ENCODE measurements at places on chromosomes 5 and 9.

DNA sequence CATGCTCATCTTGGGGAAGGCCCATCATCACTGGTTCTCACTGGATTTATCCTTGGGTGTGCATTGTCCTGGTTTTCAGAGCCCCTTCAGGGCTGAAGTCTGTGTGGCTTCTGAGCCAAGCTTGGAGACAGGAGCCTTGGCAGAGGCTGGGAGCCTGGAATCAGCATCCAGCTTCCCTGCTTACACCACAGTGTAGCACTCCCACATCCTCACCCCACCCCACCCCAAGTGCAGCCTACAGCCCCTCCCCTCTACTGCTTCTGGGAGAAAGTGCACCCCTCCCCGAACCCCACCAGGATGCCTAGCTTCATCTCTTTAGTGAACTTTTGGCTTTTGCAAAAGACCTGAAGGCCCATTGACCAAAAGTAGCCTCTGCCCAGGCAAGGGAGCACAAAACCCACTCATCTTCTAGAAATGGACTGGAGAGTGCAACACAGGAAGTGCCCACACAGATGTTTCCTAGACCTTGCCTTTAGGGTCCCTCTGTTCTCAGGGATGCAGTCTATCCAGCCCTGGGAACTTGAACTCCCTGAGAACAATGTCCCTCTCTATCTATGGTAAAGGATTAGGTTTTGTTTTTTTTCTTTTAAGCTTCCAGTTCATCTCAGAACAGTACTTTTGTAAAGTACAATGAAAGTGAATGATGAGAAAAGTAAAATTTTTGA is 189.7 kb downstream of the PALM2AKAP2 start:
- no peak for DNase-seq

DNA sequence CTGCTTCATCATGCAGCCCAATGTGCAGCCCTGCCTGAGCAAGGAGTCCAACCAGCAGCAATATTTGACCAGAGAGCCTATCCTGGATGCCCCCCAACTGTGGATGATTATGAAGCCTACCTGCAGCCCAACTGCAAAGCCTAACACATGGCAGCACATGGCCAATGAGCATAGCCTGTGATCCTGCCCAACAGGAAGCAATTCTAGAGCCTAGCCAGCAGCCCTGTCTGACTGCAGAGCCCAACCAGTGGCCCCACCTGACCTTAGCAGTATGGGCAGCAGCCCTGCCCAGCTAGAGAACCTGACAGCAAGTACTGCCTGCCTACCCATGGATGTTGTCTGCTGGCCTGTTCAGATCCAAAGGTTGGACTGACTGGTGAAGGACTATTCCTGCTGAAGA is 97.3 kb upstream of the SH3GL2 start:
- no peak for DNase-seq

DNA sequence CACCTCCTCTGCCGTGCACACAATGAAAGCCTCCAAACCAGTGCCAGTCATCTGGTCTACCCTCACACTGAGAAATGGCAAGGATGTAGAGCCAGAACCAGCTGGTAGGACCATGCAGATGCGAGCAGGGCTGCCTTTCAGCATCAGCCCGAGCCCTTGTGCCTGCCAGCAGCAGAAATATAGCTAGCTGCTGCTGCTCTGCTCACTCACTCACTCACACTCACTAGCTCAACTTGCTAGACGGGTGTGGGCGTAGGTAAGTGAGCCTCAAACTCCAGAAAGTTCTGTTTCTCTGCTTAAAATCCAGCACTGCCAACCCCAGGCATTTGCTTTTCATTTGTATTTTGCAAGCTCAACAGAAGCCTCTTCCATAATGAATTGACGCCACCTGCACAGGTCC is 114.0 kb downstream of the DRD1 start:
- no peak for DNase-seq

GRCh38 chr5:109898269-109899162 is 208.8 kb downstream of the MAN2A1 start:
- DNase-seq, result no peak

- peak; percentile 4 for DNase-seq
These were observed 687.3 kb upstream of the ST8SIA4 start for GRCh38 chr5:101590384-101590783.

GRCh38 chr9:21856301-21857094 is 54.1 kb downstream of the MTAP start:
- no peak for DNase-seq

DNA sequence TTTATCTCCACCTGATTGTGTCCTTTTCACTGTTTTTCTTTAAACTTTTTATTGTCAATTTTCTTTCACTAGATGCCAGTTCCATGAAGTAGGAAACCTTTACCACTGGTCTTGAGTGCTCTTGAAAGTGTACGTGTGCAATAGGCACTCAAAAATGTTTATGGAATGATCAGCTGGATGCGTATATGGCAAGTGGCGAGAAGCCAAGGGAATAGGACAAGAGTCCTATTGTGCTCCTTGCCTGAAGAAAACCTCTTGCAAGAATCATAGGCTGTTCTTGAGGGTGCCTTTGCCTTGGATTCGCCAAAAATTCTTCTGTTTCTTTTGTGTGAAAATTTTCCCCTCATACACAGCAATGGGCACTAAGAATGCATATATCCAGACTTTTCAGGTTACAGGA is 97.7 kb downstream of the GHR start:
- DNase-seq, result no peak

- DNase-seq, result no peak
These were observed 148.2 kb upstream of the LRRTM2 start for GRCh38 chr5:139023286-139023685.

- DNase-seq, result no peak
These were observed 3.6 kb downstream of the SVEP1 start for GRCh38 chr9:110575945-110576344.
